ENCODE measurements at places on chromosomes 12 and 14.

DNA sequence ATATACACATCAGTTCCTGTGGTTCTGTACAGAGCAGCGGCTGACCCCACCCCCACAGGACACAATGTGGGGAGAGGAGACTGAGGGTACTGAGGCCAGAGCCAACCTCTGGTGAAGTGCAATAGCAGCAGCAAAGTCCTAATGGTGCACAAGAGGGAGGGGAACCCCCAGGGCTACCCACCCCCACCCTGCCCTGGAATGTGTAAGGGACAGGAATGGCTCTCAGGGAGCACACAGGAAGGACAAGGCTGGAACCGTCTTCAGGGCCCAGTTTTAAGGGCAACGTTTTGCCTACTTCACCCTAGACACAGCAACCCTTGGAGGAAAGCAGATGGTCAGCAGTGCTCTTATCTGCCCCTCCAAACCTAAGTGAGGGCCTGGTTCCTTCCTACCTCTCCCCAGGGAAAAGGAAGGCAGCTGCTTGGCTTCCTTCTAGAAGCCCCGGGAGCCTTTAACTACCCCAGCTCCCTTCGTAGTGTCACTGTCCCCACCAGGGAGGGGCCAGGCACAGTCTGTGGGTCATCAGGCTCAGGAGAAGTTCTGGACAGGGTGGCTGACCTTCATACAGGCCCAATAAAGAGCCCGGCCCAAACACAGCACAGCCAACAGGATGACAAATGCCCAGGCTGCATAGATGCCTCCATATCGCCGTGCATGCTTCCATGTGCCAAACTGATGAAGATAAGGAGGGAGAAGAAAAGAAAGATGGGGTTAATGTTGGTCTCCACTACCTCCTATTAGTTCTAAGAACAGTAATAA, 3.0 kb downstream of the PIP4P1 start:
- no peaks in the 10 kb centered on the region for H3K27me3 ChIP-seq
- no peak overlapping the region for H3K4me3 ChIP-seq

DNA sequence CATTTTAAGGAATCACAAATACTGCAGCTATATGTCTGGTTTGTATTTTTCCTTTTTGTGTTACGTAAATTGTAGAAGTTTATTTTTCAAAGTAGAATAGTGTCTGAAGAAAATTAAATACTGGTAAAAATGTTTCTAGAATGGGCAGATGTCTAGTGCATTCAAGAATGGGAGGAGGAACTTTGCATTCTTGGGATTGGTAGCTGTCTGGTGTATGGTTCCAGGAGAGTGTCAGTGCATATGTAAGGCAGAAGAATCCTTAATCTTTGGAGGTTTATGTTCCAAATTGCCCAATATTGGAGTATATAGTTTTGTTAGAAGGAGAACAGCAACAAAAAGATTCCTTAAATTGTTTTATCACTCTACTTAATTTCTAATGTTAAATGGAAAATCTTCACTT, 13.5 kb downstream of the PAPOLA start:
- DNase-seq, result no peak
- peaks cover 65% of the 10 kb centered on the region for H3K4me1 ChIP-seq
- H3K27me3 ChIP-seq, result no peaks in the 10 kb centered on the region
- H3K4me3 ChIP-seq, result no peak overlapping the region
- H3K27ac ChIP-seq, result no peak overlapping the region

DNA sequence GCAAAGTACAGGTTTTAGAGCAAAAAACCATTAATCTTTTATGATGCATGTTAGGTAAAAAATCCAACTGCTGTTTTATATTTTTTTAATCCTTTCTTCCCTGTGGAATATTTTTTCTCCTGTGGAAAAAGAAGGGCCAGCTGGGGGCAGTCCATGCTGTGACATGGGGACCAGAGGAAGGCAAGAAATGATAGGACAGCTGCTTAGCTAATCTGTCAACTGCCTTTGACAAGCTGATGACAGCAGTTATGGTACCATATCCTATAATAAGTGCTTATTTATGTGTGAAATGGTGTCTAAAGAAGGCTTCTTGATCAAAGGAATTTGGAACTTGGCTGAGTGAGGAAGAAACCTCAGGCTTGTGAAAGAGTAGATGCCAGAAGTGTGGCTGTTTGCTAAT, 452.4 kb upstream of the NOVA1 start:
- no peak for DNase-seq
- H3K27me3 ChIP-seq, result no peaks in the 10 kb centered on the region
- no peaks in the 10 kb centered on the region for H3K4me1 ChIP-seq

- no peak overlapping the region for H3K27ac ChIP-seq
- no peak for DNase-seq
- H3K4me1 ChIP-seq, result no peaks in the 10 kb centered on the region
These were observed 2.8 kb upstream of the PIWIL1 start for GRCh38 chr12:130334937-130335336.

DNA sequence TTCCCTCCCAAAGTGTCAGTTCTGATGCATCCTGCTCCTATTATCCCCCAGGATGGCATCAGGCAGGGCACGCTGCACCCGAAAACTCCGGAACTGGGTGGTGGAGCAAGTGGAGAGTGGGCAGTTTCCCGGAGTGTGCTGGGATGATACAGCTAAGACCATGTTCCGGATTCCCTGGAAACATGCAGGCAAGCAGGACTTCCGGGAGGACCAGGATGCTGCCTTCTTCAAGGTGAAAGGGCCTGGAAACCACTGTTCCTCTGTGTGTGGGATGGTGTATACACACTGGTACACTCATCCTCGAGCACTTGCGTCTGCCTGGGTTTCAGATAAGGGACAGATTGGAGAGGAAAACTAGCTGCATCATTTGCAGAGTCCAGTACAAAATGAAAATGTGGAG, 1.0 kb downstream of the IRF9 start:
- peak overlapping the region; percentile 88 for H3K27ac ChIP-seq
- no peaks in the 10 kb centered on the region for H3K27me3 ChIP-seq
- H3K36me3 ChIP-seq, result peaks cover 38% of the 10 kb centered on the region
- no peak for DNase-seq
- peaks cover 35% of the 10 kb centered on the region for H3K4me1 ChIP-seq
- H3K4me3 ChIP-seq, result no peak overlapping the region

- no peak for DNase-seq
- no peaks in the 10 kb centered on the region for H3K36me3 ChIP-seq
- no peaks in the 10 kb centered on the region for H3K27me3 ChIP-seq
- no peak overlapping the region for H3K4me3 ChIP-seq
These were observed 29.7 kb downstream of the P2RX7 start for GRCh38 chr12:121162384-121162783.

DNA sequence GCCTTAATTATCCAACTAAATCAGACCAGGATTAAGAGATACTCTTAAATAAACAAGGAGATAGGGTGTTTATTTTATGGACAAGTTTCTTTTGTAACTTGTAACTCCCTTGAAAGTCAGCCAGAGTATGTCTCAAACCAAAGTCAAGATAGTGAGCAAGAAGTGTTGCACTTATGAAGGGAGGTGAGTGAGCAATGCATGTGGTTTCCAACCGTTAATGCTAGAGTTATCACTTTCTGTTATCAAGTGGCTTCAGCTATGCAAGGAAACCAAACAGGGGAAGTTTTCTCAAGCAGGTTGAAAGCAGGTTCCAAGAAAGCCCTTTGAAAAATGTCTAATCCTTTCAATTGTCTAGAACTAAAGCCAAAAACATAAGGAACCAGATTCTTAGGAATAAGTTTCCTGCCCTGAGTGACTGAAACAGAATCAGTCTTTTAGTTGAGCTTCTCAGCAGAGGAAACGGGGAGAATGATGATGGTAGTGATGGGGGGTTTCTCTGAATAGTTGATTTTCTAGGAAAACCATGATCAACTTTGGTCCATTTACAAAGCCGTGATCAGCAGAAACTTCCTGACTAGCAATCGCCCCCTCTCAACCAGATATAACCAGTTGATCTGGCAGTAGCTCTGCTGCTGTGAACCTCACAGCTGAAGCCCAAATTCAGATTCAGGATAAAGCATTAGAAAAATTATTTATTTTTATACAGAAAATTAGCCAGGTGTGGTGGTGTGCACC, 128.4 kb downstream of the DAD1 start:
- H3K27ac ChIP-seq, result no peak overlapping the region
- H3K36me3 ChIP-seq, result no peaks in the 10 kb centered on the region
- no peak for DNase-seq
- no peak overlapping the region for H3K4me3 ChIP-seq

GRCh38 chr12:111467092-111467856, 61.6 kb downstream of the SH2B3 start:
- peaks cover 13% of the 10 kb centered on the region for H3K4me1 ChIP-seq
- no peaks in the 10 kb centered on the region for H3K36me3 ChIP-seq
- H3K27me3 ChIP-seq, result no peaks in the 10 kb centered on the region
- H3K27ac ChIP-seq, result no peak overlapping the region

DNA sequence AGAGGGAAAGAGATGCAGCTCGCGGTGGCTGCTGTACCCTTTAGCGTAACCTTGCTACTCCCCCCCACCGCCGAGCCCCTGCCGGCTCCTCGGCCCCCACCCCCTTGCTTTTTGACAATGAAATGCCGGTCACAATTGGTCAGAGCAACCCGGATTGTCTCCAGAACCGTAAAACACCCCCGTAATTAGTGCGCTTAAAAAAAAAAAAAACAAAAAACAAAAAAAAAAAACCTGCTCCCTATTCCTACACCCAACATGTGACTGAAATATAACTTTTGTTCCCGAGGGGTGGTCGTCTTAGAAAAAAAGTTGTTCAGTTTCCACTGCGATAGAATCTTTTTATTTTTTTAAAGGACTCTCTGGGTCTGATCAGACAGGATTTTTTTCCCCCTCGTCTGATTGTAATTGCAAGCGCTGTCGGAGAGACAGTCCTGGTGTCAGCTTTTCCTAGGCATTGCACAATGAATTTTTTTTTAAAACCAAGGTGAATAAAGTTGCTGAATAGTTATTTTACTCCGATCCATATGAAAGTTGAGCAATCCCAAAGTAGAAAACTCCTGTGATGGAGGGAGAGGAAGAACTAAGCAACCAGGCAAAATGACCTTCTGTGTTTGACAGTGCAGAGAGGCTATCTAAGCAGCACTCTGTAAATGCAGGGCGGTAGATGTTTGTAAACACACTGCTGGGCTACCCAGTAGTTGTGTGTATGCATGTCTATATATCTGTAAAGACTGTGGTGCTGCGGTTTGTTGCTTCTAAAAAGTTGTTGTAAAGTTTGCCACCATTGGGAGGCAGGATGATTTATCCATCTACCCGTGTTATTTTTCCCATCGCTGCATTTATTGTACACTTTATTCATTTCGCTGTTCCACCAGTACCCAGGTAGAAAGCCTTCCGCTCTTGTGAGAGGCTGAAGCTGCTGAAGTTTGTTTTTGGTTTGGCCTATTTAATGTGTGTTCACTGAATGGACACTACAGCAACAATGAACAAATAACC, 1.1 kb downstream of the ETV6 start:
- peak overlapping the region; percentile 50 for H3K4me3 ChIP-seq
- DNase-seq, result peak; percentile 52
- no peaks in the 10 kb centered on the region for H3K27me3 ChIP-seq
- peaks cover 41% of the 10 kb centered on the region for H3K4me1 ChIP-seq
- H3K36me3 ChIP-seq, result no peaks in the 10 kb centered on the region

DNA sequence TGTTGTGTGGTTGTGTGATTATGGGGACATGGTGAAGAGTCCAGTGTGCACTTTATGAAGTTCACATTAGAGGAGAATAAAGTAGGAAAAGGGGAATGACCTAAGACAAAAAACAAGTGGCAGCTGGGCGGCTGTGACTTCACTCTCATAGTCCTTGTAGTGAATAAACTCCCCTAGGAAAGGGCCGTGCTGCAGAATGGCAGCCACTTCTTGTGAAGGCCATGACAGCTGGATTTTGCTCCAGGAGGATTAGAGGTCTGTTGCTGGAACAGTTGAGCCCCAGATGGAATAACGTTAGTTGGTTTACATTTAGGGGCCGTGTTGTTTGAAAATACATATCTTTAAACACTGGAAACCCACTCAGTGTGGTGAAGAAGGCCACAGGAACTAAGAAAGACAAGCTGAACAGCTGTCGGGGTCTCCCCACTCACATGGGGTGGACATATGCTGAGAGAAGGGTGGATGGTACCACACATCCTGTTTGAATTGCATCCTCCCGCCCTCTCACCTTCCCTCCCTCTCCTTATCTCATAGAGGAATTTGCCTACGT, 276.9 kb downstream of the CACNA1C start:
- no peaks in the 10 kb centered on the region for H3K36me3 ChIP-seq
- H3K27me3 ChIP-seq, result no peaks in the 10 kb centered on the region
- H3K4me1 ChIP-seq, result peaks cover 10% of the 10 kb centered on the region

- peak overlapping the region; percentile 72 for H3K27ac ChIP-seq
- no peaks in the 10 kb centered on the region for H3K27me3 ChIP-seq
- no peaks in the 10 kb centered on the region for H3K36me3 ChIP-seq
- DNase-seq, result peak; percentile 34
These were observed 20.1 kb upstream of the TMED10 start for GRCh38 chr14:75196468-75196867.

DNA sequence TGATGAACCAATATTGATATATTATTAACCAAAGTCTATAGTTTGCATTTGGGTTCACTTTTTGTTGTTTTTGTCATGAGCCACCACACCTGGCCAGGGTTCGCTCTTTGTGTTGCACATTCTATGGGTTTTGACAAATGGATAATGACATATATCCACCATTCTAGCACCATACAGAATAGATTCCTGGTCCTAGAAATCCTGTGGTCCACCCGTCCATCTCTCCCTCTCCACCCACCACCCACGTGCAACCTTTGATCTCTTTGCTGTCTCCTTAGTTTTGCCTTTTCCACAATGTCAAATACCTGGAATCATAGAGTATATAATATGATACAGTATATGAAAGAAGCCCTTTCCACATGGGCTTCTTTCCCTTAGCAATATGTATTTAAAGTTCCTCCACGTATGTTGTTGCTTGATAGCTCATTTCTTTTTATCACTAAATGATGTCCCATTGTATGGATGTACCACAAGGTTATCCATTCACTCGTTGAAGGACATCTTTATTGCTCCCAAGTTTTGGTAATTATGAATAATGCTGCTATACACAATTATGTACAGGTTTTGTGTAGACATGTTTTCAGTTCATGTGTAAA, 7.4 kb downstream of the RPL6 start:
- no peak overlapping the region for H3K4me3 ChIP-seq
- H3K4me1 ChIP-seq, result peaks cover 1% of the 10 kb centered on the region
- DNase-seq, result no peak
- H3K36me3 ChIP-seq, result peaks cover 21% of the 10 kb centered on the region

DNA sequence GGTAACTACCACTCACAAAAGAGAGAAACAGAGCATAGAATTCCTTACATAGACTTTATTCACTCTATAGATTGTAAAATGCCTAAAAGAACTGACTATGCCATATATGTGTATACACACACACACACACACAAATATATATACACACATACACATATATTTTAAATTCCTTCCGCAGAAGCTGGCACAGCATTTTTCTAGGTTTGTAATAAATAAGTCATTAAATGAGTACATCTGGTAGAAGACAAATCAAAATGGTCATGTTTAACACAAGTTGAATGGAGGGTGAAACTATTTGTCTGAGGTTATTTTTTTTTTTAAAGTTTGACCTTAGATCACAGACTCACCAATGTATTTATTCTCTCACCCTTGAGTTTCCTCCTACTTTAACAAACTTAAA, 58.2 kb downstream of the CCER1 start:
- no peak for DNase-seq
- no peaks in the 10 kb centered on the region for H3K36me3 ChIP-seq
- H3K4me1 ChIP-seq, result no peaks in the 10 kb centered on the region

DNA sequence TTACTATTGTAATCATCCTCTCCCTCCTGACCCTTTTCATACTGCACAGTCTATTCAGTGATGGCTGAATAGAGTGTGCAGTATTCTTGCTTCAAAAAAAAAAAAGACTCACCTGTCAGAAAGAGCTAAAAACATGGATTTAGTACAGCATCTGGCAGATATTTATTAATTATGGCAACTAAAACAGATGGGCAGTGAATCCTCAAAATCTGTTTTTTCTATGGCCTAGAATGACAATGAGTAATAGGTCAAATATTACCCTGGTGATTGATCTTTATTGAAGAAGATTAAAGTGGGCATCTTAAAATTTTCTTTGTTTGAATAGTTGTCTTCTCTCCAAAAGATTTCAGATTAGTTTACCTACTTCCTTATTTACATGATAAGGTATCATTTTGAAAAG, 543.6 kb downstream of the FOXG1 start:
- no peak overlapping the region for H3K27ac ChIP-seq
- DNase-seq, result no peak

Measured in body of pancreas (tissue), 4 donors.